Left lobe of liver (tissue), 2 donors: ENCODE measurements at places on chromosomes 2 and 18. TPM values are rescaled to one million over a fixed set of nuclear protein-coding genes. Genes with fewer than 3 reads are reported as not detected.
A peak's percentile ranks its signal among the peaks of the same experiment; 100 is the strongest.

Gene DIS3L2
- 14.1 TPM for total RNA-seq

GRCh38 chr2:10028407-10028987 lies 14.9 kb upstream of the KLF11 start:
- no peak for DNase-seq

GRCh38 chr2:48567671-48568070 lies 37.7 kb downstream of the STON1 start:
- DNase-seq: no peak

DNA sequence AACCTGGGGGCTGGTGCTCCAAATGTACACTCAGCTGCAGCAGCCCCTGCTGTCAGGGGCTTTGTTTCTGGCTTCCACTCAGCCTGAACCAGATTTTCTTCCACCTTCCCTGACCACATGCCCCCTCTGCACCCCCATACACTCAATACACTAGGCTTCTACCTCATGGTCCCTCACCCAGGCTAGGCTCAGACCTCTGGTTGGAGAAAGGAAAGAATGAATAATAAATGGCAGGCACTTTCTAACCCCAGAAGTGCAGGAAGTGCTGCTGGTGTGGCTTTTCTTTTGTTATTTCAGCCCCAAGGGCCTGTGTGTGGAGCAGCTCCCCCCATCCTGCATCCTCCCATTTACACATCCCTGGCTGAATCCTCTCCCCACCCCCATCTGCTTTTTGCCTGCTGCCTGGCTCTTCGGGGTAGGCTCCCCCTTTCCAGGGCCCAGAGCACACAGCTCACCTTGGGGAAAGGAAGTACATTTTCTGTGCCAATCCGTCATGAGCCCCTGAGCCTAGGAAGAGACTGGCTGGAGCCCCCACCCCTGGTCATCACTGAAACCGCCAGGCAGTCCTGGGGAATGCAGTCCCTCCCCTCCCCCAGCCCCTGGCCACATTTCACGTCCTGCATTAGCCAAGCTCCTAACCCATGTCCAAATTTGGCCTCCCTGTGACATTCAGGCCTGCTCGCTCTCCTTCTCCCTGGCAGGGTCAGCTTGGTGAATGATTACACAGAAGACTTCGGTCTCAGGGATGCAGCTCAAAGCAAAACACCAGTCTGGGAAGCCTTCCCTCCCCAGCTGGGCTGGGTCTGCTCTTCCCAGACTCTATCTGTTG lies 2.6 kb downstream of the DYSF start:
- peak; percentile 91 for DNase-seq

DNA sequence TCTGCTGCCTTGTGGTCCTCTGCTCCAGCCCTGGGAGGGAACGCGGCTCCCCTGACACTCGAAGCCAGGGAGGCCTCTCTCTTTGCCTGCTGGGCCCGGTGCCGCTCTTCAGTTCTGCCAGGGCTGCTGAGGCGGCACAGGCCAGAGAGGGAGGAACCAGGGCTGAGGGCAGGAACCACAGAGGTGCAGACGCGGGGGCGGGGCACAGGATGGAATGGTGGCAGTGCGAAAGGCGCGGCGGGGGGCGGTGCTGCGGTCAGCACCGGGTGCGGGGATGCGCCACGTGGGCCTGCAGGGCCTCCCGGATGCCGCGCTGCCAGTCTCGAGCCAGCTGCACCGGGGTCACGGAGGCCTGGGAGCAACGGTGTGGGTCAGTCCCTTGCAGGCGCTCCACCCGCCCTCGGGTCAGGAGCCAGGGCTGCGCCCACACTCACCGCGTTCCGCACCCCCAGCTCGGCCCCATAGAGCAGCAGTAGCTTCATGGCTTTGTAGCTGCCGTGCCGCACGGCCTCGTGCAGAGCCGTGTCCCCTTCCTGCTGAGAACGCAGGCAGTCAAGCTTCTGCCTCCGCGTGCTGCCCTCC lies 4.4 kb downstream of the ANKRD23 start:
- no peak for DNase-seq

Gene PRSS56
- not detected for total RNA-seq

- DNase-seq: no peak
These were observed 2186.8 kb upstream of the CELF4 start for GRCh38 chr18:39752351-39752750.

- peak; percentile 90 for DNase-seq
These were observed 7.6 kb upstream of the LPIN1 start for GRCh38 chr2:11738589-11739436.

DNA sequence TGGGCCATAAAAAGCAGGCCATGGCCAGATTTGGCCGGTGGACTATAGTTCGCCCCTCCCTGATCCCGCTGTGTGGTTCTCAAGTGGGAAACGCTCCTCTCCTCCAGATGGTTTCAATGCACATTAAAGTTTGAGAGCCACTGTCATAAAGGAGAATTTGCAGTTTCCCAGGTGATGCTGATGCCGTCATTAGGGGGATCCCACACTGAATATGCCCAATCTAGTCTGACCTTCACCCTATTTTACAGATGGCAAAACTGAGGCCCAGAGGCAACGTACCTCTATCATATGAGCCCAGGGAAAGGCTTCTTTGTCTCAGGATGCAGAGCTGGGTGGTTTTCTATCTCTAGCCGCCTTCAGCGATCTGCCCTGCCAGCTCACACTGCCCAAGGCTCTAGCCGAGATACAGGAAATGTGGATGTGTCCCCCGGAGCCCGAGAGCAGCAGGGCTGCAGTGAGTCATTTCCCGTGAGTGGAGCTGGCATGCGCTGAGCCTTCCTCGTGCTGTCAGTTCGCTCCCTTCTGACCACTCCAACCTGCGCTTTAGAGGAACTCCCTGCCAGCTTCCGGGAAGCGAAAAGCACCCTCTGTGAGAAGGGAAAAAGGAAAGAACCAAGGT lies 116.2 kb downstream of the SMAD7 start:
- DNase-seq: no peak
